ENCODE measurements at places on chromosomes 2 and 18. TPM values are rescaled to one million over a fixed set of nuclear protein-coding genes. Genes with fewer than 3 reads are reported as not detected.
A peak's percentile ranks its signal among the peaks of the same experiment; 100 is the strongest.

The DGUOK gene
- 92.3 TPM for total RNA-seq

The GULP1 gene
- 9.3 TPM for total RNA-seq

The PRLH gene
- total RNA-seq = not detected

The CRYBA2 gene
- total RNA-seq = not detected

The YPEL5 gene
- total RNA-seq = 62.5 TPM

The ABCG8 gene
- total RNA-seq = not detected

DNA sequence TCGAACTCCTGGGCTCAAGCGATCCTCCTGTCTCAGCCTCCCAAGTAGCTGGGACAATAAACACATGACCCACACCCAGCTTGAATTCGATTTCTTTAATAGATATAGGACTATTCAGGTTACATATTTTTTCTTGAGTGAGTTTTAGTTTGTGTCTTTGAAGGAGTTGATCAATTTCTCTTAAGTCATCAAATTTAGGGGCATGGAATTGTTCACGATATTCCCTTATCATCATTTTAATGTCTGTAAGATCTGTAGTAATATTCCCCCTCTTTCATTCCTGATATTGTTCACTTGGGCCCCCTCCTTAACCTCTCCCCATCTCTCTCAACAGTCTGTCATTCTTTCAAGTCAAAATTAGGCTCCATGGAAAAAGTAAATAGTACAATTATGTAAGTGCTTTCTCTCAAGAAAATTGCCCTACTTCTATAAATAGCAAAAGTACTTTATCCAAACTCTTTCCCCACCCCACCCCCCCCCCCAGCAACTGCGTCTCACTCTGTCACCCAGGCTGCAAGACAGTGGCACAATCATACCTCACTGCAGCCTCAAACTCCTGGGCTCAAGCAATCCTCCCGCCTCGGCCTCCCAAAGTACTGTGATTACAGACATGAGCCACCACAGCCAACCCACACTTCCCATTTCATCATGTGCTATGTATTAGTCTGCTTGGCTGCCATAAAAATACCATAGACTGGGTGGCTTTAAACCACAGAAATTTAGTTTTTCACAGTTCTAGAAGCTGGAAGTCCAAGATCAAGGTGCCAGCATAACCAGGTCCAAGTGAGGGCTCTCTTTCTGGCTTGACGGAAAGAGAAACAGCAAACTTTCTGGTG, 20.1 kb downstream of the WDR33 start:
- no peak overlapping the region for H3K4me3 ChIP-seq
- no peak for DNase-seq
- no peaks in the 10 kb centered on the region for H3K27me3 ChIP-seq

GRCh38 chr2:19643117-19643518, 258.7 kb downstream of the TTC32 start:
- no peaks in the 10 kb centered on the region for H3K27me3 ChIP-seq
- no peak overlapping the region for H3K4me3 ChIP-seq
- H3K4me1 ChIP-seq = no peaks in the 10 kb centered on the region
- no peak for DNase-seq
- H3K27ac ChIP-seq = no peak overlapping the region

- H3K27me3 ChIP-seq = no peaks in the 10 kb centered on the region
- H3K4me3 ChIP-seq = no peak overlapping the region
Observed at GRCh38 chr2:23915327-23915726, 11.6 kb downstream of the ATAD2B start.

DNA sequence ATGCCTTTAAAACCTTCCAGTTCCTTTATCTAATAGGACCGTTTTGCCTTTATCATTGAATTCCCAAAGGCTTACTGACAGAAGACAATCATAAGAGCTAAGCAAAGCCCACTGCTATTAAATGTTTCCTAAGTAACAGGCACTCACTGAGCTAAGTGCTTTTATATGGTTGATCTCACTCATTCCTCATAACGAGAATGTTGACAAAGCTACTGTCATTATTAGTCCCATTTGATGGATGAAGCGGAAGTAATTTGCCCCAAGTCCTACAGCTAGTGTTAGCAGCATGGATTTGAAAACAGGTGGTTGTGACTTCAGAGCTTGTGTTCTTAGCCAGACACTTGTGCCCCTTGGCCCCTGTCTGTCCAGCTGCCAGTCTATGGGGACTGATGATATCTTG, 134.8 kb upstream of the SERPINE2 start:
- H3K4me3 ChIP-seq = no peak overlapping the region
- no peaks in the 10 kb centered on the region for H3K36me3 ChIP-seq
- no peaks in the 10 kb centered on the region for H3K4me1 ChIP-seq
- H3K27me3 ChIP-seq = no peaks in the 10 kb centered on the region

- no peak for DNase-seq
- H3K27ac ChIP-seq = no peak overlapping the region
- H3K4me1 ChIP-seq = no peaks in the 10 kb centered on the region
- no peaks in the 10 kb centered on the region for H3K36me3 ChIP-seq
Observed at GRCh38 chr2:133717497-133717896, 149.2 kb upstream of the NCKAP5 start.

- no peaks in the 10 kb centered on the region for H3K4me1 ChIP-seq
- H3K27ac ChIP-seq = no peak overlapping the region
- DNase-seq = no peak
- H3K27me3 ChIP-seq = peaks cover 13% of the 10 kb centered on the region
- no peaks in the 10 kb centered on the region for H3K36me3 ChIP-seq
Observed at GRCh38 chr2:136482966-136483365, 282.4 kb upstream of the THSD7B start.

DNA sequence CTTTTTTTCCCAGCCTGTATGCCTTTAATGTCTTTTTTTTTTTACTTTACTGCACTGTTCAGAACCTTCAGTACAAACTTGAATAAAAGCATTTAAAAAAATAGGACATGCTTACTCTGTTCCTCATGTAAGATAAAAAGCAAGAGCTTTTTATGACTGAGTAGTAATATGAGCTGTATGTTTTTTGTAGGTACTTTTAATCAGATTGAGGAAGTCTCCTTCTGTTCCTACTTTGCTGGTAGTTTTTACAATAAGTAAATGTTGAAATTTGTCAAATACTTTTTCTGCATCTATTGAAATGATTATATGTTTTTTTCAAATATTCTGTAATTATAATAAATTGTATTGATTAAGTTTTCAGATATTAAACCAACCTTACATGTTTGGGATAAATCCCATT, 189.8 kb downstream of the FAM210A start:
- no peak for DNase-seq
- no peaks in the 10 kb centered on the region for H3K27me3 ChIP-seq
- H3K27ac ChIP-seq = no peak overlapping the region
- H3K4me1 ChIP-seq = no peaks in the 10 kb centered on the region
- no peaks in the 10 kb centered on the region for H3K36me3 ChIP-seq

DNA sequence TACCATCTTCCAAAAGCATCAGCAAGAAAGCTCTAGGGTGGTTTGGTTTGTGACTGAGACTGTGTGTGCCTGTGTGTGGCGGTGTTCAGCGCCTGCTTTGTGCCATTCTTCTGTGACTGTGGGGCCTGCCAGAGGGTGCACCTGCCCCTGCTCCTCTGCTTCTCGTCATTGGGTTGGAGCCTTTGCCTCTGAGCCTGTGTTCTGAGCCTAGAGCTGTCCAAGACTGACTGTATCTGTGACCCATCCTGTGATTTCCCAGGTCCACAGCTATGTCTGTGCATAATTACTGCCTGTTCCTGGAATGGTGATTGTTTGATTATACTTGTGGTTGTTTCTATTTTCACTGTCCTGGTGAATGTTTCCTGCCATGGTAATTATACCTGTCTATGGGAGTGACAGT, 57.1 kb upstream of the KLHL29 start:
- DNase-seq = no peak
- H3K4me1 ChIP-seq = no peaks in the 10 kb centered on the region
- peaks cover 92% of the 10 kb centered on the region for H3K27me3 ChIP-seq
- H3K4me3 ChIP-seq = no peak overlapping the region

GRCh38 chr2:228048838-228049490, 132.5 kb downstream of the SPHKAP start:
- peaks cover 7% of the 10 kb centered on the region for H3K4me1 ChIP-seq
- DNase-seq = peak; percentile 89
- H3K27ac ChIP-seq = no peak overlapping the region
- peaks cover 7% of the 10 kb centered on the region for H3K36me3 ChIP-seq

GRCh38 chr2:88187927-88188326, 17.8 kb downstream of the THNSL2 start:
- DNase-seq = peak; percentile 37
- peaks cover 10% of the 10 kb centered on the region for H3K4me1 ChIP-seq
- no peak overlapping the region for H3K27ac ChIP-seq
- no peaks in the 10 kb centered on the region for H3K27me3 ChIP-seq
- H3K4me3 ChIP-seq = no peak overlapping the region
- peaks cover 10% of the 10 kb centered on the region for H3K36me3 ChIP-seq

DNA sequence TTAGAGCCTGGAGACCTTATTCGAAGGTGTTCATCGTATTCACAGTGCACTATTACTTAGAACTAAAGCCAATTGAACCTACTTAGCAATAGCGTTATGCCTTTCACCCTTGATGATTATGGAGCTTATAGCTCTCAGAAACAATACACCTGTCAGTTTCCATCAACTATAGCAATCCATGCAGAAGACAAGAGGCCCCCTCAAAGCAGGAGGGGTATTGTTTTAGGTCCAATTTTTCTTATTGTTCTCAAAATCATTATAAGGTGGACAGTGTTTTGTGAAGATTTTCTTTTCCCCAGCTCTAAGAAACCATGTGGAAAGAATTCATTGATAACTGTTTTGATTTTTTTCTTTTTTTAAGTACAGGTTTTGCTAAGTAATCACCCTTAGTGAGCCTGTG, 135.5 kb downstream of the MEIS1 start:
- H3K36me3 ChIP-seq = peaks cover 31% of the 10 kb centered on the region
- H3K4me1 ChIP-seq = no peaks in the 10 kb centered on the region
- no peak overlapping the region for H3K27ac ChIP-seq
- no peak for DNase-seq
- no peak overlapping the region for H3K4me3 ChIP-seq

GRCh38 chr2:38191516-38191915, 115.6 kb upstream of the CYP1B1 start:
- H3K27ac ChIP-seq = peak overlapping the region; percentile 81
- no peaks in the 10 kb centered on the region for H3K27me3 ChIP-seq
- H3K36me3 ChIP-seq = peaks cover 55% of the 10 kb centered on the region
- no peak overlapping the region for H3K4me3 ChIP-seq
- DNase-seq = no peak

DNA sequence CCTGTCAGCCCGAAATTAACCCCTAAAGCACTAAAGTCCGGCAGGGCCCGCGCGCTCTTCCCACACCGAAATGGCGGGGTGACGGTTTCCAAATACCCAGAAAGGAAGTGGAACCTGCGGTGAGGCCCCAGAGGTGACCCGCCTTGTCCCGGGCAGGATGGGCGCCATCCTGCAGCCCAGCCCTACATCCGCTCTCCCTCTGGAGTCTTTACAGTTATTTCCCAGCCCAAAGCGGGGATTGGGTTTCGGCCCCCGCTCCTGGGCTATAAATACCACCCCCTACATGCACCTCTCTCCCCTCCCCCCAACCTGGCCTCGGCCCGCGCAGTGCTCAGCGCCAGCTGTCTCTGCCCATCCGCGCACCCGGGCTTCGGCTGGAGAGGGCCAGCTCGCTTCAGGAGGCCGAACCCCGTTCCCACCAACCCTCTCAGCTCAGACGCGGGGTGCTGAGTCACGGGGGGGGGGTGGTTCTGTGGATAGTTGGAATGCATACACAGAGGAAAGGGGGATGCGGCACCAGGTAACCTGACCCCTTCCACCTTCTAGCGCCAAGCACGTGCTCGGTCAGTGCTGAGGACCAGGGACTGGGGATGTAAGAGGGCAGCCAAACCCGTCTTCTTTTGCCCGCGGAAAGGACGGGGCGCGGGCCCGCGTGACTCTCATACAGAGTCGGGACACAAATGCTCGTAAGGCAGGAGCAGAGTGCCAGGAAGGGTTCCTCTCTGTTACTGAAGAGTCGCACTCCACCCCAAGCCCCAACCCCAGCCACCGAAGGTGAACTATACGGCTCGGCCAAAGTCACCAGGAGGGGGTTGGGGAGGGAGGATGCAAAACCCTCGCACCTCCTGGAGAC, at the start of gene TUBA4B:
Gene TUBA4B (plus strand): TSS at position 344 of the 853 bp plus-strand sequence. CDS start 165 bp downstream, at position 509.
- H3K4me1 ChIP-seq = peaks cover 42% of the 10 kb centered on the region
- peaks cover 42% of the 10 kb centered on the region for H3K36me3 ChIP-seq
- H3K27ac ChIP-seq = peak within 1 kb of the TSS; percentile 51
- peak within 1 kb of the TSS; percentile 91 for H3K4me3 ChIP-seq

DNA sequence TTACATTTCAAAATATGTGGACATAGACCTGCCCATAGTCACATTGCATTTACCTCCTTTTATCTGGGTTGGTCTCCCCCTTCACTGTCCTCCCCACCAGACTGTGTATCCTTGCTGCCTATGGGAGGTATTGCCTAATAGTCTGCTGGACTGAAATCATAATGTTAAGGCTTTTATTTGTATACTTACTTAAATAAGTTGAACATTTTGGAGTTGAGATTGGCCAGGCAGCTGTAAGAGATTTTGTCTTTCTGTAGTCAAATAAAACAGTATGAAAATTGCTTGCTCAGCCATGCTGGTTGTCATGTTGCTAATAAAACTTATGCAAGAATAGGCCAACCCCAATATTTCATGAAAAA, 280.9 kb downstream of the PTPRM start:
- no peak for DNase-seq
- no peaks in the 10 kb centered on the region for H3K27me3 ChIP-seq
- H3K36me3 ChIP-seq = peaks cover 10% of the 10 kb centered on the region

DNA sequence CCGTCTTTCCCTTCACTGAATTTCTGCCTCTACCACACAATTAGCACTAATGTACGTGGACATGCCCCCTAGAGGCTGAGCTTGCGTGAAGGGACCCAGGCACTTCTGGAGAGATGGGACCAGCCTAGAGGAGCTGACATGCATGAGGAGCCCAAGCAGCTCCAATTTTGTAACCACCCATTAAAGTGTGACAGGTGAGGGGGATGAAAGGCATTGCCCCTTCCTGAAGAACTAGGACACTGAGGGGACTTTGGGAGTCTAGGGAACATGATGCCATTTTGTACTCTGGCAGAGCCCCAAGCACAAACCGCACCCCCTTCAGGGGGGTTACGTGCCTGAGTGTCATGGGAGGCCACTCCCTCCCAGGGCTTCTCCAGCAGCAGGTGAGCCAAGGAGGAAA, 63.6 kb downstream of the HNRNPLL start:
- DNase-seq = no peak
- H3K27me3 ChIP-seq = no peaks in the 10 kb centered on the region
- no peak overlapping the region for H3K27ac ChIP-seq
- H3K4me3 ChIP-seq = no peak overlapping the region

DNA sequence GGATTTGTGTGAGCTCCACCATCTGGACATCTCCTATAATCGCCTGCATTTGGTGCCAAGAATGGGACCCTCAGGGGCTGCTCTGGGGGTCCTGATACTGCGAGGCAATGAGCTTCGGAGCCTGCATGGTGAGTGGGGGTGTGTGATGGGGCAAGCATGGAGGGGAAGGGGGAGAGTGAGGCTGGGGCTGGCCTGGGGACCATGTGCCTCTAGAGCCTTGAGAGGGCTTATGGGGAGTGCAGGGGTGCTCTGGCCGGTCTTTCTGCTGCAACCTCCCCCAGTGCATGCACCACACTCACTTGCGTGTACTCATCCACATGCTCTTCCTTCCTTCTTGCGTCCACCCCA, 7.9 kb downstream of the STK11IP start:
- H3K4me3 ChIP-seq = no peak overlapping the region
- no peaks in the 10 kb centered on the region for H3K27me3 ChIP-seq
- no peak overlapping the region for H3K27ac ChIP-seq
- DNase-seq = no peak

- DNase-seq = no peak
- H3K27me3 ChIP-seq = no peaks in the 10 kb centered on the region
- no peak overlapping the region for H3K4me3 ChIP-seq
- no peak overlapping the region for H3K27ac ChIP-seq
Observed at GRCh38 chr2:221372159-221372884, 199.8 kb downstream of the EPHA4 start.

Data from MCF 10A (cell line).